ENCODE measurements at places on chromosomes 12 and 14. TPM values are rescaled to one million over a fixed set of nuclear protein-coding genes. Genes with fewer than 3 reads are reported as not detected.

GRCh38 chr12:102879144-102879763, 37.8 kb downstream of the PAH start:
- H3K36me3 ChIP-seq, result no peaks in the 10 kb centered on the region
- DNase-seq, result peak; percentile 81
- H3K4me3 ChIP-seq, result no peak overlapping the region

DNA sequence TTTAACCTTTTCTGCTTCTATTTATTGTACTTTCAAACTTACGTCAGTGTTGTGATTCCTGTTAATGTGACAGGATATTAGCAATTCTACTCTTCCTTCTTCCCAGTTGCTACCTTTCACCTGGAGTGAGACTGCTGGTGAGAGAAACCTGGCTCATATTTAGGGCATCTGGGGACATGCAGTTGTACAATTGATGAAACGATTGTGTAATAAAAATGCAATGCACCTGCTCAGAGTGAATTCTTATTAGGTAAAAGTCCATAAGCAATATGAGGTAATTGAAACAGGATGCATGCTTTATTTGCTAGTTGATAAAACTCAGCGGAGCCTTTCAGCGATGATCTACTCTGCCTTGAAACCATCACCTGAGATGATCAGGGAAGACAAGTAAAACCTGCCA, 116.1 kb upstream of the FBXO33 start:
- no peaks in the 10 kb centered on the region for H3K36me3 ChIP-seq
- H3K4me1 ChIP-seq, result no peaks in the 10 kb centered on the region
- no peak for DNase-seq
- no peak overlapping the region for H3K27ac ChIP-seq

KRT3 gene
- total RNA-seq, result not detected

GRCh38 chr14:21229821-21230220, 39.4 kb downstream of the HNRNPC start:
- peaks cover 95% of the 10 kb centered on the region for H3K36me3 ChIP-seq
- H3K4me3 ChIP-seq, result no peak overlapping the region
- no peaks in the 10 kb centered on the region for H3K27me3 ChIP-seq
- peaks cover 22% of the 10 kb centered on the region for H3K4me1 ChIP-seq

GRCh38 chr12:75087654-75088053, 122.0 kb downstream of the KCNC2 start:
- H3K4me3 ChIP-seq, result no peak overlapping the region
- no peaks in the 10 kb centered on the region for H3K27me3 ChIP-seq
- no peaks in the 10 kb centered on the region for H3K4me1 ChIP-seq
- DNase-seq, result peak; percentile 4
- no peaks in the 10 kb centered on the region for H3K36me3 ChIP-seq

DNA sequence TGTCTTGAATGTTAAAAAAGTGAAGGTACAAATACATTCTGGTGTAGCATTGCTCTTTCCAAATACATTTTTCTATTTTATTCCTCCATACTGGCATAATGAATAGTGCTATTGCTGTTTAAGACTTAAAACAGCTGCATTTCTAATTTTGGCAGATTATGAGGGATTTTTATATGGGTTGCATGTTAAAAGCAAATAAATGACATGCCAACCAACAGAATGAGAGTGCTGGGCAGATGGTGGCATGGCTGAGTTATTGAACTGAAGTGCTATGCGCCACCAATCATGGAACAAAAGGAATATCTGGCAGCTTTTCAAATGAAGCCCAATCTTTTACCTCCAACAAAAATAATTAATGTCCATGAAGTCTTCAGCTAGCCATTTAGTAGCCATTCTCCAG, 215.0 kb downstream of the PRKD1 start:
- DNase-seq, result no peak
- no peaks in the 10 kb centered on the region for H3K36me3 ChIP-seq
- no peak overlapping the region for H3K4me3 ChIP-seq

SERPINA5 gene
- not detected for total RNA-seq

DNA sequence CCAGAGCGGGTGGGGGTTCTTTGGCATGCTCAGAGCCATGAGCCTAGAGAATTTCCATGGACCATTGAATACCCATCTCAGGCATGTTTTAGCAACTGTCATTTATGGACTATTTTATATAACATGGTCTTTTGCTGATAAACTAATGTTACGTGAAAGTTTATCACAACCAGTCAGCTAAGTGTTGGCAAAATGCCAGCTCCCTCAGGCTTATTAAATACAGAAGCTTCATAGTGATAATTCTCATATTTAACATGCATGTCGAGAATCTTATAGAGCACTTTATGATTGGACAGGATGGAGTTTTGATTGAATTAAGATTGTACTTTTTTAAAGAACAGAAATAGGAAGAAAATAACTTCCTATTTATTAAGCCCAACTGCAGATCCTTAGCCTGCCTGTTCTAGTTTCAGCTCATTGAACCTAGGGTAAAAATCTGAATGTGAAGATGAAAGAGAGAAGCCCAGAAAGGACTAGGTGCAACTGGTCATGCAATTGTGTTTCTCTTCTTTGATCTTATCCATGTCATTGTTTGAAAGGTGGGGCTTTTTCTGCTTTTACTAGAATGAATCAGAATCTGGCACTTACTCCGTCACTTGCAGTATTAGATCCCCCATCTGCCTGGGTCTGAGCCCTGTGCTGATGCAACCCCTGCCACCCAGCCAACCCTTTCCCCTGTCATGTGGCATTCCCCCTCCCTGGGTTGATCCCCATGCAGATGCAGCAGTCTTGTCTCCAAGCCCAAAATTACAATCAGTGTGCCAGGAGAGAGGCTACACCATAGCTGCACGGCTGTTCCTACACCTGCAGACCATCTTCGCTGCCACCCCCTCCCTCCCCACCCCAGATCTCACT, 134.6 kb upstream of the EVL start:
- peaks cover 9% of the 10 kb centered on the region for H3K36me3 ChIP-seq
- H3K27ac ChIP-seq, result no peak overlapping the region
- H3K4me1 ChIP-seq, result no peaks in the 10 kb centered on the region
- no peak for DNase-seq
- no peak overlapping the region for H3K4me3 ChIP-seq

DNA sequence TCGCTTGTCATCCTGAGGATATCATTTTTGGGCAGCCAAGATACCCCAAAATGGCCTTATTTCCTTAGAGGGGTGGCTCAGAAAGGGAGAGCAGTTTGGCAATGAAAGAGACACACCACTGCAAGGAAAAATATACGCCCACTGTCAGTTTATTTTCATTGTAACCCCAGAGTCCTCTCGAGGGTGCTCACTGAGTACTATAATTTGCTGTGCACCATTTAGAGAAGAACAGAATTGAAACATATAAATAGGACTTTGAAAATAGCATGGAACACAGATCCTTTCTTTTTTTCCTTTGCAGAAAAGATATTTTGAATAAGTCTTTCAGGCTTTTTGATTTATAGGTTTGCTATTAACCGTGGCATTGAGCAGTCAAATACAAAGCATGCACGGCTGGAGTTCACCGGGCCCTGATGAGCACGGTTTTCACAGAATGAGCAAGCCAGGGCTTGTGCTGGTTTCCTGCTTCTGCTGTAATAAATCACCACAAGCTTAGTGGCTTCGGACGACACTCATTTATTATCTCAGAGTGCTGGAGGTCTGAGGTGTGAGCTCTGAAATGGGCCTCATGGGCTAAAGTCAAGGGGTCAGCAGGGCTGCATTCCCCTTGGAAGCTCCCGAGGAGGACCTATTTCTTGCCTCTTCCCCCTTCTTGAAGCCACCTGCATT, 152.3 kb downstream of the ZNF664 start:
- peaks cover 2% of the 10 kb centered on the region for H3K4me1 ChIP-seq
- H3K27ac ChIP-seq, result no peak overlapping the region
- H3K4me3 ChIP-seq, result no peak overlapping the region
- H3K36me3 ChIP-seq, result no peaks in the 10 kb centered on the region
- DNase-seq, result no peak

DNA sequence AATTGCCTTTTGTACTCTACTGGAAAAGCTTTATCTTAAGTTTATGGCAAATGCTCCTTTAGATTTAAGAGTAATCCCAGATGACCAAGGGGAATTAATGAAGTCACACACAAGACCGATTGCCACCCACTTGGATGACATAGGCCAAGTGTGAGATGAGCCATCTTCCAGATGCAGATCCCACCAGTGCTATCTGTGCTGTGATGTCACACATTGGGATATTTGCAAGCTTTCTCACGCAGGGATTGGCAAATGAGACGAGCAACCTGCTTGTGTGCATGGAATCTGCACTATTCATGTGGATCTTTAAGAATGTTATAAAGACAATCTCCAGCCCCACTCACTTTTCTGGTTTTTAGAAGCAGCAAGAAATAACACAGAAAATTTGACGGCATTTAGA, 602.1 kb upstream of the TMEM132C start:
- no peak overlapping the region for H3K27ac ChIP-seq
- no peaks in the 10 kb centered on the region for H3K27me3 ChIP-seq
- H3K4me1 ChIP-seq, result no peaks in the 10 kb centered on the region
- DNase-seq, result no peak
- no peaks in the 10 kb centered on the region for H3K36me3 ChIP-seq

KRT77 gene
- not detected for total RNA-seq

DNA sequence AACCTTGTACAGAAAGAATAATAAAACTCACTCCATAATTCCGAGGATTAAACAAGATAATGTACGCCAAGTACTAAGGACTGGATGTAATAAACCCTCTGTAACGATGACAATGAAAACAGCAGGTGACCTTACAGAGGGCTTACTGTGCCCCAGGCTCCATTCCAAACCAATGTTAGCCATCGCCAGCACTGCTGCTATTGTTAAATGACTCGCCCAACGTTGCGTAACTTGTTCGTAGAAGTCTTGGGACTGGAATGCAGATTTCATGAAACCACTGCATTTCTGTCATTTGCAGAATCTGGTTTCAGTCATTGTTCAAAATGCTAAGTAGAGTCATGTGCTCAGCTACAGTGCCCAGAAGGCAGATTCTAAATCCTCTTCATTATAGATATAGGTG, 728 bp upstream of the STON2 start:
- H3K36me3 ChIP-seq, result no peaks in the 10 kb centered on the region
- peak overlapping the region; percentile 64 for H3K27ac ChIP-seq
- DNase-seq, result peak; percentile 42

DNA sequence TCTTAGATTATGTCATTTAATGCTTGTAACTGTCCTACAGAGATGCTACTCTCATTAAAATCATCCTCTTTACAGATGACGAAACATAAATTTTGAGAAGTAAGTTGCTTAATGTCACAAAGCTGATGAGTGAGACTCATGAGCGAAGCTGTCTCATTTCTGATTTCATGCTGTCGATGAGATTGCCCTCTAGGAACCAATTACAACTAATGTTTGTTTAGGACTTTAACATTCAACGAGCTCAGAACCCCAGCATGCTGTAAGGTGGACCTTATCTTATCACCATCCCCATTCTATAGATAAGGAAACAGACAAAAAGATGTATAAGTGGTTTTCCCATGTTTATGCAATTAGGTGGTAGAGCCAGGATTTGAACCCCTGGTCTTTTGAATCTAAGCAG, 23.1 kb downstream of the BHLHE41 start:
- no peaks in the 10 kb centered on the region for H3K27me3 ChIP-seq
- no peak for DNase-seq
- H3K36me3 ChIP-seq, result no peaks in the 10 kb centered on the region
- H3K27ac ChIP-seq, result no peak overlapping the region
- H3K4me1 ChIP-seq, result peaks cover 15% of the 10 kb centered on the region
- no peak overlapping the region for H3K4me3 ChIP-seq

DNA sequence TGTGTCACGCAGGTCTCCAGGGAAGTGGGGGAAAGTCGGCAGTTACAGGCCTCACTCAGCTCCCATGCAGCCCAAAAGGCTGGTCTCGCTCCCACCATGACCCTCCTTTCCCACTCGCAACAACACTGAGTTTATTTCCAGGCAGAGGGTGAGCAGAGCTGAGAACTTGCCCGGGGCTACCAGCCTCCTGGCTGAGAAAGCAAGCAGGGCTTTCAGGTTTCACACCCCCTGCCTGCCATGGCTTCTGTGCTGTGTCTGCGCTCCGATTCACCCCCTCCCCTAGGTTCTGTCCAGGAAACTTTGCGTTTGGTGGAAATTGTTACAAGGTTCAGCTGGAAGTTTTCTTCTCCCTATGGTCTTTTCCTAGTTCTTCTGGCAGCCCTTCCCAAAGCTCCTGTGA, 17.1 kb downstream of the OR10G2 start:
- H3K4me1 ChIP-seq, result no peaks in the 10 kb centered on the region
- no peaks in the 10 kb centered on the region for H3K36me3 ChIP-seq
- no peak overlapping the region for H3K27ac ChIP-seq
- DNase-seq, result no peak

DNA sequence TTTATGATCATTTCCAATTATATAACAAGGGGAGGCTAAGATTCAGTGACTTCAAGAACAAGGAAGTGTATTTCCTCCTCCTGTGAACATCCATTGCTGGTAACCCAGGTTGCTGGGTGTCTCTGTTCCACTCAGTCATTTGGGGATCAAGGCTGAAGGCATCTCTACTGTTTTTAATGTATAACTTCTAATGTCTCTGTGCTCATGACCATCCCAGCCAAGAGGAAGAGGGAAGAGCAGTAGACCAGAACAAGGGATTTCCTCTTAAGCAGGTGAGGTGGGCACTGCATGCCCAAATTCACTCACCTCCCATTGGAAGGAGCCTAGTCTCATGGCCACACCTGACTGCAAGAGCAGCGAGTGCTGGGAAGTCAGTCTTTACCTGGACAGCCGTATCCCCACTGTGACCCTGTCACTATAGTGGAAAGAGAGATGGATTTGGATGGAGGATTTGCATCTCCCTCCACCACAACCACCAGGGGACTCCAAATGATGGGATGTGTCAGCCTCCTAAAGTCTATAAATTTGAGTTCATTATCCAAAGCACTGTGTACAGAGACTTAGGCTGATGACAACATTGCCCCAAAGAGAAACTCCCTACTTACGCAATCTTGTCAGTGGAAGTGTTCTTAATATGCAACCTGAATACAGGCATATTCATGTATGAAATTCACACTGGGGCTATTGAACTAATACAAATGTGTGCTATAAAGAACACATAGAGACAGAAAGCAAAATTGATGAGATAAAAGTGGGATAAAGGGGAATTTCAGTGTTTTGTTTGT, 368.7 kb downstream of the TMEM132D start:
- H3K4me3 ChIP-seq, result no peak overlapping the region
- H3K36me3 ChIP-seq, result no peaks in the 10 kb centered on the region
- DNase-seq, result no peak
- no peak overlapping the region for H3K27ac ChIP-seq

TPH2 gene
- total RNA-seq, result not detected

DNA sequence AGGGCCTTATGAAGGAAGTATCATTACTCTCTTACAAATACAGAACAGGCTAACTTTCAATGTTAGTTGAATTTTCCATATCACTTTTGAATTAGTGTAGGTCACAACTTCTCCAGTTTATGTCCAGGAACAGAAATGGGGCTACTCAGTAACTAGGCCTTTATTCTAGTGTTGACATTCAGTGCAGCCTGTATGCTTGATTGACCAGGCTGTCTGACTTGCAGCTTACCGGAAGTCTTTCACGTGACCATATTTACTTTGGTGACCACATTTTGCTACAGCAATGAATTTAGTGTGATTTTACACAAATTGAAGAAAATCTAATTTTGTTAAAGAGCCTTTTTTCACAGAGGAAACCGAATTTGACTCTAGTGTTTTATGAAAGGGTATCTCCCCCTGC, 12.4 kb downstream of the MTERF2 start:
- no peak overlapping the region for H3K4me3 ChIP-seq
- peaks cover 17% of the 10 kb centered on the region for H3K36me3 ChIP-seq
- no peaks in the 10 kb centered on the region for H3K27me3 ChIP-seq
- peak overlapping the region; percentile 52 for H3K27ac ChIP-seq

GRCh38 chr12:52805000-52805399, 8.9 kb downstream of the KRT4 start:
- H3K36me3 ChIP-seq, result no peaks in the 10 kb centered on the region
- no peak for DNase-seq
- H3K27me3 ChIP-seq, result no peaks in the 10 kb centered on the region
- H3K27ac ChIP-seq, result no peak overlapping the region
- no peak overlapping the region for H3K4me3 ChIP-seq

All from stomach (tissue), 19 donors.